A549 treated with Hydrocortisone at 1 μM for 4 hours (cell line): ENCODE measurements at places on chromosomes 4 and X. TPM values are rescaled to one million over a fixed set of nuclear protein-coding genes. Genes with fewer than 3 reads are reported as not detected.

Gene FAM120C
- 4.0 to 6.3 TPM (median 5.3 TPM) in 5 replicates for total RNA-seq

Gene MND1
- 10.4 to 15.6 TPM (median 13.4 TPM) in 5 replicates for total RNA-seq

Gene FAM9C
- 0.03 to 0.23 TPM in 2 of 5 replicates, not detected in the others for total RNA-seq

Gene TXK
- 0.13 to 0.38 TPM (median 0.17 TPM) in 5 replicates for total RNA-seq

Gene VEGFD
- 0.10 to 0.41 TPM (median 0.26 TPM) in 5 replicates for total RNA-seq
